ENCODE measurements at places on chromosomes 3 and 15.

- no peak for DNase-seq
Observed at GRCh38 chr3:99418209-99418635, 220.2 kb upstream of the COL8A1 start.

GRCh38 chr15:96428742-96429141 lies 98.2 kb downstream of the NR2F2 start:
- DNase-seq: no peak

GRCh38 chr3:142992323-142992722 lies 9.0 kb upstream of the U2SURP start:
- DNase-seq: no peak

DNA sequence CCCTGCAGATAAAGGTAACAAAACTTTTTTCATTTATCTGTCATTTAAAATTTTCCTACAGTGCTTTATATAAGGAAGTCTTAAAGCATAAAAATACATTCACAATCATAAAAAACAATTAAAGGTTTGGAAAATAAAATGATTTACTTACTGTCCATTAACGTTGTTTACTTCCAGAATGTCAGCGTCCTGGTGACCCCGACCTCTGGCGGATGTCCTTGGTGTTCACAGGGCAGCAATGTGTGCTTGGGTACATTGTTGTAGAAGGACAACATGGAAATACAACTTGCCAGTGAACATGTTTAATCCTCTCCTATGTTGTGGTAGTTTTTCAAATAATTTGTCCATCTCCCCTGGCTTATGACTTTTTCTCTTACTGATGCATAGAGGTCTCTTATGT lies 168.8 kb upstream of the NDN start:
- DNase-seq: no peak

DNA sequence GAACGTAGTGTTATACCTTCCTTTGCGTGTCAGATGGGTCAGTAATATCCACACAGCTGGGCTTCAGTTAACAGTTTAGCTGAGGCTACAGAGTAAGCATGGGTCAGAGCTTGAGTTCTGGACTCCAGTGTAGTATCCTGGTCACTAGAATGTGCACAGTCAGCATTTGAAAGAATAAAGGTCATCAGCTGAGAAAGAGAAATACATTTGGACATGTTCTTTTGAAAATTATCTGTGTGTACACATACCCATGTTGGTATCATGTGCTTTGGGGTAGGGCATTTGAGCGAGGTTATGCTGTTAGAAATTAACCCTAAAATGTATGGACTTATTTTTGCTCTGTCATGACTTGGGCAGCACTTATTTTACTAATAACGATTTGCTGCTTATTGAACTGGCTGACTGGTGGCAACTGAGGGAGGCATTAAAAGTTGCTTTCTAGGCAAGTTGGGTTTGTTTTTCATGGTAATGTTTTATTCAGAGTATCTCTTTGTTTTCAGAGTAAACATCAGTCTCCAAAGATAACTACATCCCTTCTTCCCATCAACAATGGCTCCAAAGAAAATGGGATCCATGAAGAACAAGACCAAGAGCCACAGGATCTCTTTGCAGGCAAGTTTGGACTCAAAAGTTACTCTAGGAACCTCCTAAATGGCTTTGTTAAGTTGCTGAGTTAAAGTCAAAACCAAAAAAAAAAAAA lies 16.4 kb downstream of the SNX1 start:
- no peak for DNase-seq

DNA sequence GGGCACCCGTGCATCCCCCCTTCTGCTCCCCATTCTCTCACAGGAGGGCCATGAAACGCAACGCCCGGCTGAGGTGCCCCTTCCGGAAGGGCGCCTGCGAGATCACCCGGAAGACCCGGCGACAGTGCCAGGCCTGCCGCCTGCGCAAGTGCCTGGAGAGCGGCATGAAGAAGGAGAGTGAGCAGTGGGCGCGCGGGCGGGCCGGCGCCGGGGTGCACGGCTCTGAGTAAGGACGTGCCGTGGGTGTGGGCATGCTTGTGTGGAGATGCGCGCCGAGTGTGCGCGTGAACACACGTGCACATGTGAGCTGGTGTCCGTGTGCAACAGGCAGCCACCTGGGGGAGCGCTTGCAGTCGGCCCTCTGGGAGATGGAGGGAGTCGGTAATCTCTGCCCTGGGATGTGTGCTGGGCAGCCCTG lies 28.1 kb downstream of the NR1I2 start:
- no peak for DNase-seq

GRCh38 chr15:41921639-41922038 lies 27.8 kb upstream of the SPTBN5 start:
- no peak for DNase-seq

- DNase-seq: no peak
Observed at GRCh38 chr3:70072754-70073153, 73.2 kb downstream of the SAMMSON start.

DNA sequence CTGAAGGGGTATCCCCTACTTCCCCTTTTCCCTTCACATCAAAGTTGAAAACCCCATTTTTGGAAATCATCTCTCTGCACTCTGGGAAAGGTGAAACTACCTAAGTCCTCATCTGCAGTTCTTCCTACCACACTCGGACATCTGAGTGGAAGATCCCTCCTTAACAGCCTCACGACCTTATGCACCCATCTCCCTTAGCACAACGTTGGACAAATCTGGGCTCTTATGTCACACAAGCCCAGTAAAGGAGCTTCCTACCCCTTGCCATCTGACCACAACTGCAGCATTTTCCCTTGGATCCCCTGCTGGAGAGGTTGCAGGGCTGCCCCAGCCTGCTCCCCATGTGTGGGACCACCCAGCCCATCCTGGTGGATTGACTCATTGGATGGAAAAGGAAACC lies 252.1 kb upstream of the ST8SIA2 start:
- no peak for DNase-seq

DNA sequence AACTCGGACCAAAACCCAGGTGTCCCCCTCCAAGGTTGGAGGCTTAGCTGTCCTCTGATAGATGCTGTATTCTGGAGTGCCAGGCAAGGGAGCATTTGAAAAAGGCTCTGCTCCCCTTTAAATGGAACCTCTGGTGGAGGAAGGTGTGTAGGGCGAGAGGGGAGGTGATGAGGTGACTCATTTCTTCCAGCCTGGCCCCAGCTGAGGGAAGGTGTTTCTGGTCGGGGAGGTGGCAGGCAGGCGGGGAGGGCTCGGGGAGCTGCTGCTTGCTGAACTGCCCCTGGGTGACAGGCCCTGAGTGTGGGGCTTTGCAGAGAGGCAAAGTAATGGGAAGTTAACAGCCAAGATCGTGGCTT lies 18.8 kb downstream of the PSTPIP1 start:
- peak; percentile 72 for DNase-seq

- no peak for DNase-seq
Observed at GRCh38 chr3:24270204-24270691, 224.4 kb downstream of the THRB start.

DNA sequence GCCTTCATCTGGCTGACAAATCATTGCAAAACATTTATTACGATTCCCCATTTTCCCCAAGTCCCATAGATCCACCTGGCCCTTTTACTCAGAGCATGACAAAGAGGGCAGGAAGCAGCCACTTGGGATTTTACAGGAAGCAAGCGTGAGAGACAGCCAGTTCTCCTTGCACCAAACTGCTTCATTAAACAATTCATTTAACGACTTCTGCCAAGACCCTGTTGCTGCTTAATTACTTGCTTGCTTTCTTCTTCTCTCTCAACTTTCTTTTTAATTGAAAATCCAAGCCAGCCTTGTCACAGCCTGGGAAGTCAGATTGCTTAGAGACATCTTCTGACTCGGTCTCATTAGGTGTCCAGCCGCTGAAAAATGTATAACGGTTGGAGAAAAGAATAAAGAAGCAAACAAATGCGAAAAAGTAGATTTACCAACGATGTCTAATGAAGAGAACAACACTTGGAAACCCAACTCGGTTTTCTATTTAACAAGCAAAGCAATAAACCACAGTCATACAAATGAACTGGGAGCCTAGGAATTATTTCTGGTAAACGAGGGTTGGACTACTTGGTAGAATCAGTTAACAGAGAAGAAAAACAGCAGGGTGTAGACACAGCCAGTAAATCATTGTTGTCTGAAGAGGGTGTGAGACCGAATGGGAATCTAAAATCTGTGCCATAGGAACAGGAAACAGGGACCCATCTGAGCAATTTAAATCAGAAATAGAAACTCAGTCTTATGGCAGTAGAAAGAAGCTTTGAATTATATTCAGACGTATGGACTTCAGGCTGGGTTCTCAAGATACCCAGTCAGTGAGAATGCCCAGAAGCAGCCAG lies 298.3 kb downstream of the LRRC3B start:
- DNase-seq: no peak

DNA sequence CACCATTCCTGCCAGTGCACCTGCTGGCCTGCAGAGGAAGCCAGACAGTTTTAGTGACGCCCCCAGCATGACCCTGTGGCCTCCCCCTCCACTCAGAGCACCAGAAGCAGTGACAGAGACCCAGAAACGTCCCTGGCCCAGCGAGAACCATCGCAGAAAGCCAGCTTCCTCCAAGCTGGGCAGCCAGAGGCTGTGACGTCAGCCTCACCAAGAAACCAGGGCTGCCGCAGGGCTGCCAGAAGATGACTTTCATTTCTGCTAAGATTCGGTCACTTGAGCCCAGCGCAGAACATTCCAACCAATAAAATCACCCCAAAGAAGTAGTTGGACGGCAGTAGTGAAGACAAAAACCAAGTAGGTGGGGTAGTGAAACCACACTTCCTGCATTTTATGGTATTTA lies 29.6 kb upstream of the RPL32 start:
- no peak for DNase-seq

GRCh38 chr15:78456426-78456825 lies 18.4 kb downstream of the IREB2 start:
- DNase-seq: no peak

DNA sequence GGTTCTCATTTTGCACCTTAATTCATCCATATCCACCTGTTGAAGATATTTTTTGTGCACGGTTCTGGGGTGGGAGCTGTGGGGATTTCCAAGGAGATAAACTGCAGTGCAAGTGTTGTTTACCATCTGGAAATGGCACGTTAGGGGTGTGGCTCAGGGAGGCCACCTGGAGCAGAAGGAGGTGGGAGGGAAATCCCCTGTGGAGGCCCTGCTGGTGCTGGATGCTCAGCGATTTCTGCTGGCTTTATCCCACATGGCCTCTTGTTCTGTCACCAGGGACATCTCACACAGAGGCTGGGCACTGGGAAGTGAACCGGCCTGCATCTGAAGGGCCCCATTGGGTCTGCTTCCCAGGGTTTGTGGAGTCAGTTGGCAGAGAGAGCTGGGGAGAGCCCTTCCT lies 24.3 kb downstream of the TRPM1 start:
- DNase-seq: no peak

- no peak for DNase-seq
Observed at GRCh38 chr3:42517117-42517516, 14.7 kb downstream of the VIPR1 start.

DNA sequence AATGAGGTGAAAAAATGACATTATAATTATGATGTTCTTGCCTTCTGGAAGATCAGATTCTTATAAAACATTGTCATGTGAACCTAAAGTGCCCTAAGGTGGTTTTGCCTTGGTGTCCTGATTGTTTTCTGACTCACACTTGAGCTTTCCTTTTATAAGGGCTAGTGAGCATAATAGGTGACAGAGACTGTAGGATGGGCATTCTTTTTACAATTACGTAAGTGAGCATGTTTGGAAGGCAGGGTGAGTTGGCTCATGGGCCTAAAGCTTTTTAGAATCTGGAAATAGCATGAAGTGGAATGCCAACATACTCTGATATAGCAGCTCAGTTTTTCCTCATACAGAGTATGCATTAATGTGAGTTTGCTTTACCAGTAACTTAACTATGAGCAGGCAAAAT lies 41.2 kb downstream of the CRYBG3 start:
- no peak for DNase-seq

- DNase-seq: no peak
Observed at GRCh38 chr15:92683511-92683834, 27.9 kb upstream of the FAM174B start.

GRCh38 chr3:78941587-78941986 lies 826.2 kb downstream of the ROBO1 start:
- no peak for DNase-seq

Data from activated CD8-positive, alpha-beta memory T cell treated with anti-CD3 and anti-CD28 coated beads for 1 hour (primary cell).